ENCODE measurements at places on chromosomes 6 and 20.

GRCh38 chr6:20362623-20363022 is 39.1 kb upstream of the E2F3 start:
- DNase-seq: no peak

DNA sequence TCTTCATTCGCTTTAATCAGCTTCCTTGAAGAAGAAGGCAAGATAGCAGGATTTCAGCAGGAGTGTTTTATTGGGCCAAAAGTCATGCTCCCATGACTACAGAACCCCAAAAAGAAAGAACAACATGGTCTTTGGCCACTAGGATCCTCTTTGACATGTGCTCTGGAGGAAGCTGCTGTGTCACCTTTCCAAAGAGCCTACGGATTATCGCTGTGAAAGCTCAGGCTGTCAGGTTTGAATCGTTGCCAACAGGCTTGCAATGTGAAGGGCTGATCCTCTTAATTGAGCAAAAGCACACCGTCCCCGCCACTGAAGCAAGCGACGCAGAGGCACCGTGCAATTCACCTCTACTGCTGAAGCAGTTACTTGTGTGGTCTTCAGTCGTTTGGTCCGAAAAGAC is 29.0 kb downstream of the MYLIP start:
- DNase-seq: no peak

DNA sequence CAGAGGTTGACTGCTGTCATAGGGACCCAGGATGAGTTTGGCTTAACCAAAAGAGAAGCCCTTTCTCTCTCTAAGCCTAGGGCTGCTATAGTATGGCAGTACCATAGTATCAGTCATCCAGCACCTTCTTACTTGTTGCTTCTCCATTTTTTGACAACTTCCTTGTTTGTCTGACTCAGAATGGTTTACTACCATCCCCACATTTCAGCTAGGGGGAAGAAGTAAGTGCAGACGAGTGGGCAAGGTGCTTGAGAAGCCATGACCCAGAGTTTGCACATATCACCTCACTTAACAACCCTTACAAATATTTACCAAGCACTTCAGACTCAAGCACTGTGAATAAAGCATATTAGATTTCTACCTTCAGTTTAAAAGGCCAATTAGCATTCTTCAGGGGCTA is 289.9 kb upstream of the TSHZ2 start:
- no peak for DNase-seq

GRCh38 chr6:32146287-32146686 is 5.5 kb downstream of the PRRT1 start:
- DNase-seq: no peak

GRCh38 chr6:116461932-116462885 is 1.0 kb downstream of the CALHM6 start:
- peak; percentile 83 for DNase-seq

DNA sequence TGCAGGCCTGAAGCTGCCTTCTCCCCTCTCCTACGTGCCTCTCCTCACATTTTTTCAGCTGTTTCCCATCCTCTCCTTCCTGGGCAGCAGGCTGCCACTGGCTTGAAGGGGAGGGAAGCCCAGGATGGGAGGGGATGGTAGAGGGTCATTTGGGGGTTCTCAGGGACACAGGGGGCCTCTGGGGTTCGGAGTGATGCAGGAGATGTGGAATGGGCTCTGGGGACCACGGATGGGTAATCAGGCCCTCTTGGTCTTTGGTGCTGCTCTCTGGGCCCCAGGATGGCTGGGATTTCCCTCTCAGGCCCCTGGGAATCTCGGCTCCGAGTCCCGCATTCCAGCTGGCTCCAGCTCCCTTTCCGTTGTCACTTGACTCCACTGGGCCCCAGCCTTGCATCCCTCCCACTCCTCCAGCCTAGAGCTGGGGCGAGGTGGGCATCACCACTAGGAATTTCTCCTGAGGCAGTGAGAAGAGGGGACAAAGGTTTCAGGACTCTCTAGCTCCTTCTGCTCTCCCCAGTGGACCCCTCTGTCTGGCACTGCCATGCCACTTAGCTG is 2.0 kb upstream of the DDR1 start:
- no peak for DNase-seq

GRCh38 chr6:127967708-127968107 is 66.8 kb upstream of the THEMIS start:
- no peak for DNase-seq

DNA sequence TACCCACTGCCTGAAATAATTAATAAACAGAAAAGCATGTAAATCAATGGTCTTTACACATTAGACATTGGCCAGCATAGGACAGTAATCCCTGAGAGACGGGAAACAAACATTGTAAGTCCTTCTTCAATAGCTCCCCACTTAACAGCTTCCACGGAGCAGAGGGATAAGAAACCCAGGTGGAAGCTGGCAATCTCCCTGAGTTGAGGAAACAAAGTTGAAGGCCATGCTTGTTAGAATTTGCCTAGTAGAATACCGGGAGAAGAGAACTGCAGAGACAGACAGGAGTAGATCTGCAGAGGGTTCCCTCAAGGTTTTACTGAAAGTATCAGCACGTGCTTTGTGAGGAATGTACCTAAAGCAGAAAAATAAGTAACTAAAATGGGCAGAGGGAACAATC is 33.9 kb downstream of the REV3L start:
- DNase-seq: no peak

DNA sequence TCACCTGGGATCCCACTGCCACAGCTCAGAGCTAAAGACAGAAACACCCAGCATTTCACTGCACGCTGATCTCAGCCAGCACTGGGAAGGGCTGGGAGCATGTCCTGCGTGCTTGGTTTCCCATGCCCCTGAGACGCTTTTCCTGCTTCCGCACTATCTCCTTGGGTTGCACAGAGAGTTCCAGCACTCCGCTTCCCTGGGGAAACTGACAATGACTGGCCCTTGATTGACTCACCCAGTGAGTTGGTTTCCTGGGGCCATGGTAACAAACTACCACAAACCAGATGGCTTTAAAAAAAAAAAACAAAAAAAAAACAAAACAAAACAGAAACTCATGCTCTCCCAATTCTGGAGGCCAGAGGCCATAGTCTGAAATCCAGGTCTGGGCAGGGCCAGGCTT is 14.8 kb upstream of the MAS1L start:
- no peak for DNase-seq

GRCh38 chr20:23647346-23647745 is 9.6 kb upstream of the CST3 start:
- DNase-seq: no peak

DNA sequence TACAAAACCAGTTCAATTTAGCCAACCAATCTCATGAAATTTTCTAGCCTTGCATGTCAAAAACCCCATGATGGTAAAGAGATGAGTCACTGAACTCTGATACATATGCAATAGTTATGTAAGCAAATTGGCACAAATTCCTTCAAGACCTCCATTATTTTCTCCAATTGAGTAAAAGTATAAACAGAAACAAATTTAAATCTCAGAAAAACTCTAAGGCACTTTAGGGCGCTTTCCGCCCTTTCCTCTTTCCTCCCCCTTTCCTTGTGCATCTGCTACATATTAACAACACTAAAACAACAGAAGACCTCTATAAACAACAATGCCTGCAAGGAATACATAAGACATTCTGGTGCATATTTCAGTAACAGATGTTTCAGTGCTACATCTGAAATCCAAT is 48.5 kb downstream of the KIF13A start:
- no peak for DNase-seq

DNA sequence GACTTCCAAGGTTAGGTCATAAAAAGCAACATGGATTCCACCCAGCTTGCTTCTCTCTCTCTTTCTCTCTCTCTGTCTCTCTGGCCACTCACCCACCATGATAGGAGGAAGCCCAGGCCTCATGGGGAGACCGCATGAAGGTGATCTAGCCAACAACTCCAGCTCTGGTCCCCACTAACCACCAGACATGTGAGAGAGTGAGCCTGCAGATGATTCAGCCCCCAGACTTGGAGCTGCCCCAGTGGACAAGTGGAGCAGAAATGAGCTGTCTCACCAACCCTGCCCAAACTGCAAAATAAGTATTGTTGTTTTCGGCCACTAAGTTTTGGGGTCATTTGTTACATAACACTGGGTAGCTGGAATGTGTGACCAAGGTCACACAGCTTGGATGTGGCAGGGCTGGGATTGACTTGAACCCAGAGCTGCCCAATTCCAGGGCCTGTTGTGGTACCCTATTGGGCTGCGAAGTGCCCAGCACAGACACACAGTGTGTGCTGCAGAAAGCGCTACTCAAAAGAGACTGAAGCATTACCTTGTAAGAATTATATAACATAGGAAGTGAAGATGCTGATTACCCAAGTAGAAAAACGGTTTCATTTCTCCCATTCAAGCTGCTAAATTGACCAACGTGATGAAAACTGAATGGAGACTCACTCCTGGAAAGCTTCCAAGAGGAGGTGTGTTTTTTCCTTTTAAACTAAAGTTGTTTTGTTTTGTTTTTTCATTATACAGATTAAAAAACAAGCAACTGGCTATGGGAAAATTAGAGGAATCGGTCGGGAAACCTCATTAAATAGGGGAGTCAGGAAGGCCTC is 9.1 kb upstream of the TLDC2 start:
- DNase-seq: no peak

GRCh38 chr6:139468178-139468819 is 93.9 kb upstream of the CITED2 start:
- DNase-seq: no peak

DNA sequence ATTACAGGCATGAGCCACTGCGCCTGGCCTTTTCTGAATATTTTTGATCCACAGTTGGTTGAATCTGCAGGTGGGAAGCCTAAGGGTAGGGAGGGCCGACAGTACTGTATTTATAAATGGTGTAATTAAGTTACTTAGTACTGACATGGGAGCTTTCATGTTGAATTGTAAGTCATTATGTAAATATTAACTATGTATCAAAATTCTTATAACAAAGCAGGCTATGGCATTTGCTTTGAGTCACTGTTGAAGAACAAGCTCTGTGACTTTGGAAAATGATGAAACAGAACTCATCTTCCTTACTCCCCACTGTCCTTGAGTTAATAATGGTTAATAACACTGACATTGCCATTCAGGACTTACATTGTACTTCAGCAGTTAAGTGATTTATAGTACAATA is 63.0 kb upstream of the TXNDC5 start:
- no peak for DNase-seq

DNA sequence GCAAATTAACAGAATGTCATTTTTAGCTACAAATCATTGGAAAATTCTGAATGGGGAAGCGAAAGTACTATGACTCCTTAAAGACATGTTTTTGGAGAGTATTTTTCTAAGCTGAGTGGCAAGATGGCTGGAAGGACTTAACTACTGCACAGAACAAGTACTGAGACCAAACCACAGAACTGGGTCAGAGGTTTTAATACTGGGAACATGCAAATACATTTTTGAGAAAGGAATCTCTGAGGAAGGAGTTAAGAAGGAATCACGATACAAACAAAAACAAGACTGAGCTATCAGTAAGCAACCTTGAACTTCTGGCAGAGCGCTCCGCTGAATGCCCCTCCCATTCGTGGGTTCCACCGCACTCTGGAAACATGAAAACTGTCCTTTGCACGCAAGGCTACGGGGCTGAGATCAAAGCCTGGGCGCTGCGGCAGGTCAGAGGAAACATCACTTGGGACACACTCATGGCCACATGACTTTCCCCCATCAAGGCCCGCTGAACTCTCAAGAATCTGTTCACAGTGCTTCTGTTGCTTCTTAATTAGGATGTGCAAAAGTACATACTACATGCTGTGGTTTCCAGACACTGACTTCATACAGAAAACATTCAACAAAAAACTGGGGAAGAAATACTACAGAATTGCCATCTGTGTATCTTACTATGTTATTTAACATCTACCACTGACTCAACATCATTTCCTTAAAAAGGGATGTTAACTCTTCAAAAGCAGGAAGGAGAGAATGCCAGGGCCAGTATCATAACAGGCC is 27.8 kb downstream of the SLC23A2 start:
- peak; percentile 75 for DNase-seq

DNA sequence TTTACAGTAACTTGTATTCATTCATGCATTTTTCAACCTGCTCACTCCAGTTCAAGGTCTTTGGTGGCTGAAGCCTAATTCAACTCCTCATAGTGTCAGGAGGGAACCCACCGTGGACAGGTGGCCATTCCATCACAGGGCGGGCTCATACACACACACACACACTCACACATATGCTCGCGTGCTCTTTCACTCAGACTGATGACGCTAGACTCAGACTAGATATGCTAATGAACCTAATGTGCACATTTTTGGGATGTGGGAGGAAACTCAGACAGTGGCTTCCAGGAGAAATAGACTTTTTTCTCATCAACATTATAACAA is 56.7 kb downstream of the TRIM27 start:
- no peak for DNase-seq

All from activated CD8-positive, alpha-beta memory T cell treated with anti-CD3 and anti-CD28 coated beads for 24 hours (primary cell).